ENCODE measurements at places on chromosomes 12 and 14.

DNA sequence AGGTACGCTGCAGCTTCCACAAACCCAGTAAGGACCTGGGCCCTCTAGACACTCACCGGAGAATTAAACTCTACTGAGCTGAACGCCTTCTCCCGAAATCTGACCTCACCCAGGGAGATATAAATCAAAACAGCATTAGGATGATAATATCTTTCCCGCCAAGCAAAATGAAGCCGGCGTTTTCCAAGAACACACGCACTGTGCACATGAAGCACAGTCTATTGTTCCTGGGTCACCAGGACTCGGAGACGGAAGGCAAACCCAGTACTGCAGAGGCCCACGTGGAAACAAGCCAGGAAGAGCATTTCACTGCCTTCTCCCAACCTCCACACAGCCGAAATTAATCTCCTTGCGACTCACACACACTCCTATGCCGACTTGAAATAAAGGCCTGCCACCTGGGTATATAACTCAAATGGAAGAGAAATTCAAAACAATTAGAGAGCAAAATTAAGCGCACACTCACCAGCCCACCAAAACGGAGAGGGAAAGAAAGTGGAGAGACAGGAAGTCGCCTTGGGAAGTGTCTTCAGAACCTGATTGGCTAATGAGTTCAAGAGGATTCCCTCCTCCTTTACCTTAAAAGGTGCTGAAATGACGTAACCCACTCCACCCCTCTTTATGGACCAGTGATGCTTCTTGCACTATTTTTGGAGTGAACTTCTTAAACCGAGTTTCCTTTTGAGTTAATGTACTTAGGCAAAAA lies at the start of gene CCNB1IP1:
Gene CCNB1IP1 (minus strand): TSS at position 492 of the 706 bp plus-strand sequence. CDS start 16,756 bp downstream, outside the sequence.
- DNase-seq: peak; percentile 64

DNA sequence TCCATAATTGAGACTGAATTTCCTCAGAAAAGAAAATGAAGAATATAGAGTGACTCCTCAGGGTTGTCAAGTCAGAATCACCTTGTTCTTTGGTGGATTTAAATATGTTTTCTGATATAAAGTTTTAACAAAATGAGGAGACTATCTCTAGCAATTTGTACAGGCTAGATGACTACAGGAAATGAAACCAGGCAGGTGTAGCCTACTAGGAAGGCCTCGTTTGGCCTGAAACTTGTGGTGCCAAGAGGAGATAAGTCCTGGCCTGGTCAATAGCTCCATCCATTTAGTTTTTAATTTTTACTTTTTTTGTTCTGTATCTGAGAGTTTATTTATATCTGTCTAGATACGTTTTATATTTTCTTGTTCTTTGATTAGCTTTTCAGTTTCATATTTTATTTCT lies 41.5 kb downstream of the SNAPC1 start:
- no peak for DNase-seq

DNA sequence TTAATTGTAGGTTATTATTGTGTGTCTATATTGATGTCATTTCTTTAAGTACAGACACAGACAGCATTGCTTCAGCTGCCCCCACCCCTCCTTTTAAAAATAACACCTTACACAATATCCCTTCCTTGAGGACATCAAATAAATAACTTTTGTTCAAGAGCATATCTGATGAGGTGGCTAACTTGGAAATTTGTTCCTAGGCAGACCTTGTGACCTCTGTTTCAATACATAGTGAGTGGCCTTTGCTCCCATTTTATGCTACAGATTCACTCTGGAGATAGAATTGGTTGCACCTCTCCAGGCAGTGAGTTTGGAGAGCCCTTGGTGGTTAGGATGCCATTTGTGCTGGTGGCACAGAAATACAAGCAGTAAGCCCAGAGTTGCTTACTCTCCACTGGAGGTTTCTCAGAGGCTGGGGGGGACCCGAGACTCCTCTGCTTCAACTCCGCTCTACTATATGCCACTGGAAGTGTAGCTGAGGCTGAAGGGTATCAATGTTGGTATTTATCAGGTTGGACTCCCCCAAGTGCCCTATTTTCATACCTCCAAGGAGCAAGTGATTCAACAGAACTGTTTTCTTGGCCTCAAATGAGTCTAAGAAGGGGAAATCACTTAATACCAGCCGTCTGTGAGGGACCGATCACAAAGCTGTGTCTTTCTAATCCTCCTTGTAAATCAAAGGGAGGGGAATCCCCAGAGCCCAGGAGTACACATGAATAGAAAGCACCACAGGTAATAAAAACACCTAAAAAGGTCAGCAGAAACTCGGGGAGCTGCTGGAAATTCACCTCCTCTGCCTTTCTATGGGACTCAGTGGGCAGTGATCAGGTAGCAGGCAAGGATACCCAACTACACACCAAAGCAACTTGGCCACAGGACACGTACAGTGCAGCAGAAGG lies 463.1 kb downstream of the RAD51B start:
- DNase-seq: no peak

- no peak for DNase-seq
These were observed 18.2 kb upstream of the CEBPE start for GRCh38 chr14:23137192-23137812.

DNA sequence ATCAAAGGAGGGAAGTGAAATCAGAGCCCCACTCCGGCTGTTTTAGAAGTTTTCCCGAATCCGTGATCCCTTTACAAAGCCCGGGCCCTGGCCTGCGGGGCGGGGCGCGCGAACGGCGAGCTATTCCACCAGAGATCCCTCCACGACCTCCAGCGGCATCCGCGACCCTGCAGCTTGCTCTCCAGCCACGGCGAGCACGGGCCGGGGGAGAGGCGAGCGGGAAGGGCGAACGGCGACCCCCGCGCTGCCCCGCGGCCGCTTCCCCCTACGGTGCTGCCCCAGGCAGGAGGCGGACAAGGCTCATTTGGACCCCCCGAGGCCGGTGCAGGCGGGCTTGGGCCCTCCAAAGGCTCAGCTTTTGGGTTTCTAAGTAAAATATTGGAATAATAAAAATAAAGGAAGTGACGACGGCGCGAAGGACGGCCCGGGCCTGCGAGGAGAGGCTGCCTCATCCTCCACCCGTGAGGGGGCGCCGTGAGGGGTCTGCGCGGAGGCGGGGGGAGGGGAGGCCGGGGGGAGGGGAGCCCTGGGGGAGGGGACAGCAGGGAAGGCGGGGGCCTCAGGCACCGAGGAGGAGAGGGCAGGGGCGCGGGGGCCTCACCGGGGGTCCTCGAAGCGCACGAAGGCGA lies 613 bp downstream of the SRSF9 start:
- peak; percentile 40 for DNase-seq

DNA sequence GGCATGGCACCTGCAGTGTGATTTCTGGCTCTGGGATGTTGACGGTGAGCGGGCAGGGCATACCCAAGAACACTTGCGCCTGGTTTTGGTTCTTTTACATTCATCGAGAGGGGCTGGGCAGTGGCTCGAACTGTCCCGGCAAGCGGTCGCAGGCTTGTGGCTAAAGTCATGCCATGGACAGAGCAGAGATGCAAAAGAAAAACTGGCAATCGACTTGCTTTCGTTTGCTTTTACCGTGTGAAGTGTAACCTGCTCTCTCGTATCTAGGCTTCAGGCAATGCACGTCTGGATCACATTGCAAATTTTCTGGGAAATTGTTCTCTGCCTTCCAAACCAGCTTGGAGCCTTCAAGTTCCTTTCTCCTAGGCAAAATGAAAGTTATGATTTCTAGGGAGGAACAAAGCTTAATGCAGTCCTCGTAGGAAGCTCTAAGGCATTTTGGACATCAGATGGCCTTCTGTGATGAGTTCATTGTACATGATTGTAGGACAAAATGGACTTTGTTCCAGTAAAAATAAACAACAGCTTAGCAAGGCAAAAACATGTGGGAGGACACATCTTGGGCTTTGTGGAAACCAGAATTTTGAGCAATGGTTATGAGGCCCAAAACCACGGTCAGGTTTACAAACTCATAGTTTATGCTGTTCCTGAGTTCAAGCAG lies 18.3 kb downstream of the ADGRD1 start:
- no peak for DNase-seq

- no peak for DNase-seq
These were observed 64.5 kb upstream of the USP44 start for GRCh38 chr12:95615749-95616148.
